ENCODE measurements at places on chromosomes 11 and 22.
A peak's percentile ranks its signal among the peaks of the same experiment; 100 is the strongest.

DNA sequence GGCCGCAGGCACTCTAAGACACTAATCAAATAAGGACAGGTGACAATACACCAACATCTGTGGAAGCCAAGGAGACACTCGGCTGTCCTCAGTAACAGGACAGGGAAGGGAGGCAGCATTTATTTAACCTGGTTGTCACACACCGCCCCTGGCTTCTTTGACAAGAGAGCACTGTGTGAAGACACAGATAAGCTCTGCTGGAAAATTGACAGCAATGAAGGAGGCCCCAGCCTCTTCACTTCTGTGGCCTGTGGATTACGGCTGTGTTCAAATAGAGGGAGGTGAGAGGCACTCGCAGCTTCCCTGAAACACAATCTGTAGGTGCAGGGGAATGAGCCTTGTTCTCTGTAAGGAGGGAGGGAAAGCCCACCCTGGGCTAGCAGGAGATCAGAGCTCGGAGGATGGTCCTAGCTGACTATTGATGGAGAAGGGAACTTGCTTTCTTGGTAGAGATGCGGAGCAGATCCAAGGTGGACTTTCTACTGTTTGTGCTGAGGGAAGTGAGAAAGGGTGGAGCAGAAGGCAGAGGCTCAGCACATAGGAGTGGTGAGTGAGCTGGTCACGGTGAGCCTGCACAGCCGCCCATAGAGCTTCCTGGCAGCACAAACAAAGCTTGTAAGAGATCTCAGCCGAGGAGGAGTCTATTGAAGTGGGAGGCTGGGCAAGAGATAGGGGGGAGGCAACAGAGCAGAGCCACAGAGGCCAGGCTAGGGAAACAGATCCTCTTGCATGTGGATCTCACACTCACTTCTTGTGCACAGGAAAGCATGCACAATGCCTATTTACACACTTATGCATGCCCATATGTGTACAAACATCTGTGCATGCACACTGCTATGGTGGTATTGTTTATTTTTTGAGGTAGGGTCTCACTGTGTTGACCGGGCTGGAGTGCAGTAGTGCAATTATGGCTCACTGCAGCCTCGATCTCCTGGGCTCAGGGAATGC lies 114.6 kb upstream of the THY1 start:
- no peak for DNase-seq

DNA sequence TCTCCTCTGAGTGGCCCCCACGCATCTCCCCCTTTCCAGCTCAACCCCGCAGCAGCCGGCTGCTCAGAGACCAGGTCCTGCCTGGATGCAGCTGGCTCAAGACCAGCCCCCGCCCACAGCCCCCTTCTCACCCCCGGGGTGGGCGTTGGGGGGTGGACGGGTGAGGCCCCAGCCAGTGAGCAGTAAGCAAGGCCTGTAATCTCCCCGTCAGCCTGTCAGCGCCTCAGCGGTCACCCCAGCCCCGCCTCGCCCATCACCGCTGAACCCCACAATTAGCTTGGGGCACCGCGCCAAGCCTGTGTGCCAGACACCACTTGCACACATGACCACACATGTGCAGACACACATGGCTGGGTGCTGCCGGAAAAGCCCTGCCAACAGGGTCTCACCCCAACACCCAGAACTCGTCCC lies 5.9 kb downstream of the PLXNB2 start:
- DNase-seq = no peak

DNA sequence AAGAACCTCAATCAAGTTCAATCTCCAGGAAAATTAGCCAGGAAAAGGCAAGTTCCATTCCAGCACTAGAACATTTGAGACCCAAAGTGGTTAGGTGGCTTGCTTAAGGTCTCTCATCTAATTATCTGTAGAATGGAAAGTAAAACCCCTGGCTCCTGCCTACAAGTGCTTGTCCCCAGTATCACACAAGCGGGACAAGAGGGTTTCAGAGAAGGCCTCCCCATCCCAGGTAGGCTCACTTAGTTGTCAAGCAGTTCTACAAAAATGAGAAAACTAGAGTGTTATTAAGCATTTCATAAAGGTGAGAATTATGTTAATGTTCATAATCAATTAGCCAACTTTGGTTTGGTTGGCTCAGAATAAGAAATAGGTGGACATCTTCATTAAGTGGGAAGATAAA lies 5.5 kb downstream of the POU2AF1 start:
- no peak for DNase-seq

DNA sequence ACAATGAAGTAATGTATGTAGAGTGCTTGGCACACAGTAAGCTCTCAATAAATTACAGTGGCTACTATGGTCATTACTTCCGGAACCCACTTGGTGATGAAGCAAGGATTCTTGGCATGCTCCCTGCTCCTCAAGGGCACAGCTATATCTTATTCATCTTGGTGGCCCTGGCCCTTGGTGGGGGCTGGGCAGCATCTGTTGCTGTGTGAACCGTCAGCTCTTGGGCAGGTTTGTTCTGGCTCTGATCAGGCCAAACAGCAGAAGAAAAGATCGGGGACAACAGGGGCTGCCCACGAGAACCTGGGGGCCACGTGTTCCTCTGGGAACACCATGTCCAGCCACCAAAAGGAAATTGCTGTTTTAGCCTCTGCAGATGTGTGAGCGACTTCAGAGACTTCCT lies 136.9 kb upstream of the SYT13 start:
- DNase-seq = no peak

- DNase-seq = no peak
Measured at GRCh38 chr11:69950120-69950519, 128.0 kb upstream of the ANO1 start.

- DNase-seq = no peak
Measured at GRCh38 chr11:21892736-21893564, 299.9 kb upstream of the ANO5 start.

GRCh38 chr11:28318871-28319270 lies 210.7 kb downstream of the METTL15 start:
- DNase-seq = peak; percentile 22

GRCh38 chr22:49760630-49761571 lies 66.8 kb downstream of the BRD1 start:
- DNase-seq = no peak

GRCh38 chr22:39700565-39700964 lies 130.0 kb downstream of the CACNA1I start:
- DNase-seq = no peak

DNA sequence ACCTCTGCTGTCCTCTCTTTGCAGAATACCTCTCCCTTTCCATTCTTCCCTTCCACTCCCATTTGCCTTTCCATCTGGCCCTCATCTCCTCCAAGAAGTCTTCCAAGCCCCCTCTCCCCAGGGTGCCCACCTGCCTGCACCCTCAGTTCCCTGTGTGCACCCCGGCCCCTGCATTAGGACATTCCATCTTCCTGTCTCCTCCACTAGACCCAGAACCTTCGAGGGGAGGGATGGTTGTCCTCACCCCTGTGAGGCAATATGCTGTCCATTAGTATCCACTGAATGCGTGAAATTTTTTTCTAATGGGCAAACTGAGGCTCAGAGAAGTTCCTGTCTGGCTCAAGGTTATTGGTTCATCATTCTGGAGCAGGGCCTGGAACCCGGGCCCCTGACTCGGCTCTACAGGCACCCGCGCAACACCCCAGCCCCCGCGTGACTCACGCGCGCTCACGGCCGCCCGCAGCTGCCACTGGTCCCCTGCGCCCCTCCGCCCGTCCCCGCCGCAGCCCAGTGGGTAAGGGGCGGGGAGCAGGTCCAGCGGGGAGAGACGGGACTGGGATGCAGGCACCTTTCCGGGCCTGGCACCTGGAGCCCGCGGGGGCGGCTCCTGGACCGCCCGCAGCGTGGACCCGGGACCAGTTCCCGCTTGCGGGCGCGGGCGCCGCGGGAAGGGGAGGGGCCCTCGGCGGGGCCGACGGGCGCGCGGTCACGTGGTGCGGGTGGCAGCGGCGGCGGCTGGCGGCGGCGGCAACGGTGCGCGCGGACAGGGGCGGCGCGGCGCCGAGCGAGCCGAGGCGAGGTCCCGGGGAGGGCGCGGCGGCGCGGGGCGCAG lies 7.0 kb downstream of the SEPTIN3 start:
- no peak for DNase-seq

- no peak for DNase-seq
Measured at GRCh38 chr11:60367009-60367408, 11.3 kb upstream of the MS4A7 start.

- DNase-seq = no peak
Measured at GRCh38 chr11:28833670-28834069, 725.5 kb downstream of the METTL15 start.

DNA sequence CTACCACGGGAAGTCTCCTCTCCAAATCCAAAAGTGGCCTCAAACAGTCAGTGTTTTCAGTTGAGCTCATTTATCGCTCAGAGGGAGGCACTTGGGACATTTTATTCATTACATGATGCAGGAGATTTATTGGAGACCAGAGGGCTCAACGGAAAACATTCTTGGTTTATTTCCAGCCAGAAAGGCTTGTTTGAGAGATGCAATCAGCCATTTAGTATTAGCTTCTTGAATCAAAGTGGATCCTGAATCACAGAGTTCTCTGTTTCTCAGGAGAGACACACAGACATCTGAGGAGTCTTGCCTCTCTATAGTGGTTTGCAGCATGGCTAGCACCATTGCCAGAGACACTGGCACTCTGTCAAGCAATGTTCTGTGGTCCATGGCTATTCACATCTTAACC lies 31.5 kb downstream of the CD44 start:
- DNase-seq = peak; percentile 58

- peak; percentile 67 for DNase-seq
Measured at GRCh38 chr11:30914143-30914762, 328.1 kb upstream of the MPPED2 start.

DNA sequence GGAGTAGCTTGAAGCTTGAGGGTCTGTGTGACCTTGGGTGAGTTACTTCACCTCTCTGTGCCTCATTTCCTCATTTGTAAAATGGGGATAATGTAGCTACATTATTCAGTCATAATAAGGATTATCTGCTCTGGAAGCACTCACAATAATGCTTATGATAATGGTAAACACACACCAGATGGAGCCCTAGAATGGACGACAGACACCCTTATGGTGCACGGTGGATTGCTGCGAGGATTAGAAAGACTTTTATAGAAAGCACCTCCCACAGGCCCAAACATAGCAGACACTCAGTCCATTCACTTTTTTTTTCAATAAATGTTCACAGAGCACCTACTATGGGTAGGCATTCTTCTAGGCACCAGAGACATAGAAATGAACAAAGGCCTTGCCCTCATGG lies 53.8 kb downstream of the LARGE1 start:
- DNase-seq = no peak

DNA sequence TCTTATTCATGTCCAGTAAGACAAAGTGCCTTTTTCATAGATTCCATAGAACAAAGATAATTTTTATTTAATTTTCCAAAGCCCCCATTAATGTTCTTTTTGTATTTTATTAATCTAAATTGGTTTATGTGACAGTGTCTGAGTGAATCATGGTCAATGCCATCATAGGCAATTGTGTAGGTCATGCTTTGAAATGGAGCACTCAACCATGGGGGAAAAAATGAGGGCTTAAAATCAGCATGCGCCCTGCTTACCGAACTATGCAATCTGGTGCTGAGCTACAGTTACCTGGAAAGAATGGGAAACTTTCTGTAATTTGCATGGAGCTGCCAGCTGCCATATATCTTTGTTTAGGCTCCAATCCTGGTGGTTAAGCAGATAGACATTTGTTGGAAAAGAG lies 28.4 kb upstream of the RAB38 start:
- no peak for DNase-seq

GRCh38 chr22:43118024-43118849 lies 7.7 kb downstream of the BIK start:
- no peak for DNase-seq

GRCh38 chr11:115682101-115682500 lies 177.9 kb upstream of the CADM1 start:
- no peak for DNase-seq

DNA sequence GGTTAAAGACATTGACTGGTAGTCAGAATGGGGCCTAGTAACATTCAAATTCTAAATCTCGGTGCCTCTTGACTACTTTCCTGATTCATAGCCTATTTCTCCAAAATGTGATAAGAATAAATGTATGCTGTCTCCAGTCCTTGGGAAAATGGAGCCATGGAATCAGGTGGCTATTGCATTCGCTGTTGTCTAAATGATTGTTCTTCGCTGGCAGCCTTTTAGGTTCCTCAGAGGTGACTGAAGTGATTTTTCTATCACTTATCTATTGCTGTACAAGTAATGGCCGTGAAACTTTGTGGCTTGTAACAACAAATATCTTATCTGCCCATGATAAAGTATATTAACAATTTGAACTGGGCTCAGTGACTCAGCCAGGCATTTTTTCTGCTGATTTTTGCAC lies 15.4 kb downstream of the SRPRA start:
- DNase-seq = no peak

DNA sequence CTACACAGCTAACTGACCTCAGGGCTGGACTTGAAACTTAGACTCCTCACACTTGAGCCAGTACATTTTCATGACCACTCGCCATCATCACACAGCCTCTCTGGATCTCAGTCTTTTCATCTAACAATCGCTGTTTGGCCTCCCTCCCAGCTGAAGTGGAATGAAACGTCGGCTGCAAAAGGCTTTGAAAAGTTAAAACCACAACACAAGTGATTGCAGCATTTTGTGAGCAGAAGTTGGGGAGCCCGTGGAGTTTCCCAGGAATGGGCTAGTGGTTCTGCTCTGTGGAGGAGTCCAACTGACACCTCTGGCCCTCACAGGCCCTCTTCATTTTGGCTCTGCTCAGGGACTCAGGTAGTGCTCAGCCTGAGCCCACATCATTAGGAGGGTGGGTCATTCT lies 35.9 kb upstream of the TRIM29 start:
- DNase-seq = no peak

DNA sequence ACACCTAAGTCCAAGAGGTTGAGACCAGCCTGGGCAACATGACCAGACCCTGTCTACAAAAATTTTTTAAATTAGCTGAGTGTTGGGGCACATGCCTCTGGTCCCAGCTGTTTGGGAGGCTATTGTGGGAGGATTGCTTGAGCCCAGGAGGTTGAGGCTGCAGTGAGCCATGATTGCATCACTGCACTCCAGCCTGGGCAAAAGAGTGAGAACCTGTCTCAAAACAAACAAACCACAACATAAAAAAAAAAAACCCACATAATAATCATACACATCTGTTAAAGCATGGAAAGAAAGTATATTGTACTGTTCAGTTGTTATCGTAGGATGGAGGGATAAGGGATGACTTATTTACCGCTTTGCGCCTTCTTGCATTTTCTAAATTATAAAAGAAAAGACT lies 35.9 kb upstream of the GRK2 start:
- DNase-seq = no peak

DNA sequence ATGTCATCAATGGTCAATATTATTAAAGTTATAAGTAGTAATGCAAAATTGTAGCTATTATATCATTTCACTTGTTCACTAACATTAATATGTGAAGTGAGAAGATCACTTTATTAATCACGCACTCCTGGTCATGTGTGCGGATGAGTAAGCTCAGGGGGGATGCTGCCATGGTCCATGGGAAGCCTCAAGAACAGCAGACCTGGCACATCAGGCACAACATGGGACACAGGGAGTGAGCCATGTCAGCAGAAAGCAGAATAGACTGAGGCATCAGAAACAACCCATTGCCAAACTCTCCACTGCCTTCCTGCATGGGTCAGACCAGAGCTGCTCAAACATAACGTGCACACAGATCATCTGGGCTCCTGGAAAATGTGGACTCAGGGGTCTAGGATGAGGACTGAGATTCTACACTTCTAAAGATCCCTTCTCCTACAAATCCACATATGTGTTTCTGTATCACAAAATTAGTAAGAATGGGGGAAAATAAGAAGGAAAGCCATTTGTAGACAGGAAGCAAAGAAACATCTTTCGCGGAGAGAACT lies 63.8 kb upstream of the VPREB1 start:
- DNase-seq = no peak

GRCh38 chr11:125979511-125979910 lies 33.7 kb downstream of the VSIG10L2 start:
- no peak for DNase-seq
